ENCODE measurements at places on chromosomes 11 and 22. TPM values are rescaled to one million over a fixed set of nuclear protein-coding genes. Genes with fewer than 3 reads are reported as not detected.

- H3K4me3 ChIP-seq = no peak overlapping the region
- no peaks in the 10 kb centered on the region for H3K4me1 ChIP-seq
- DNase-seq = no peak
- no peaks in the 10 kb centered on the region for H3K36me3 ChIP-seq
These were observed 60.7 kb downstream of the STK33 start for GRCh38 chr11:8533332-8533731.

DNA sequence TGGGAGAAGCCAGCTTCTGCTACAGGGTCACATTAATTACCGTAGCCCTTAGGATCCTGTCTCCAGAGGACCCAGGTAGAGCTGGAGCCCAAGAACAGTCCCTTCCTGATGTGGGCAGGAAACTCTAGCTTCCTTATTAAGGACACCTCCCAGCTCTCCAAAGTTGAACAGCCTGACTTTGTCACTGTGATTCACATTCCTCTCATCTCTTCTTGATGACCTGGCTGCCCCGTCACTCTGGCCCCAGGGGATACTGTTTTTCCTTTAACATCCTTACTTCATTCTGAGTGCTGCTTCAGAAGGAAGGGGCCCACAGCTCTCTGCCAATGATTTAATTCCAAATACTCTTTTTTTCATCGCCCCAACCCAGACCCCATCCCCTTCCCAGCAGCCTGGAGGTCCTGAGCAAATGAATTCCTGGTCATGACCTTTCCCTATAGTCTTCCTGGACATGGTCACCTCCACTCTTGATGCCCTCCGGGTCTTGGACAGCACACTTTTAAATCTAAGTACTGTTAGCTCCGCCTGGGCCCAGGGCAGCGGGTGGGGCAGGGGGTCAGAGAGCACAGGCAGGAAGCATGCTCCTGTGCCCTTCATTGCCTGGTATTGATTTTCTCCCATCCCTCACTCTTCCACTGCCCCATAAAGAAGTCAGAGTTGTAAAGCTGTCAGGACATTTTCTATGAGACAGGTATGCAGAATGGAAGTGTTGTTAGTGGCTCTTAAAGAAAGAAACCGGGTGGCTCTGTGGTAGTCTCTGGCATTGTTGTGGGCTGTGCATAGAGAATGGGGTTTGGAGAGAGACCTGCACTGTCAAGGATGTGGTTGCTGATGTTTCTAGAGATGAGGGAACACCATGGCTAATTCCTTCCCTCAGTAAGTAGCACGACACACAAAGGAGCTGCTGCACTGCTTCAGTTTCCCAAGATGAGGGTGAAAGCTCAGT is 22.3 kb upstream of the SPON1 start:
- no peaks in the 10 kb centered on the region for H3K27me3 ChIP-seq
- no peak for DNase-seq
- no peak overlapping the region for H3K27ac ChIP-seq
- H3K4me1 ChIP-seq = no peaks in the 10 kb centered on the region
- no peaks in the 10 kb centered on the region for H3K36me3 ChIP-seq

- no peak for DNase-seq
- no peak overlapping the region for H3K4me3 ChIP-seq
- H3K36me3 ChIP-seq = no peaks in the 10 kb centered on the region
- no peaks in the 10 kb centered on the region for H3K4me1 ChIP-seq
These were observed 120.6 kb upstream of the LMO1 start for GRCh38 chr11:8384199-8384821.

DNA sequence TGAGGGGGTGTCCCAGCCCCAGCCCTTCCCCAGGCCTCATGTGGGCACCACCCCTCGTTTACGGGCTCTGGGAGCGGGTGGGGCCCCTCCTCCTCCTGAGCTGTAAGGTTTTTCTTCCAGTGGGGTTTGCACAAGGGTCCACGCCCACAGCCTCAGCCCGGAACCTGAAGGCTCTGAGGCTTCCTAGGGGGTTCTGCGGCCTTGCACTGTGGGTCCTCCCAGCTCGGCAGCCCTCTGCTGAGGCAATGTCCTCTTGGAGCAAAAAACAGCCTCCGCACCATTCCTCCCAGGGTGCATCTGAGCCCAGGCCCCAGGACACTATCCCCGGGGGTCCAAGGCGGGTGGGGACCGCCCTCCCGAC is 14.1 kb downstream of the H19 start:
- no peaks in the 10 kb centered on the region for H3K27me3 ChIP-seq
- DNase-seq = no peak
- H3K27ac ChIP-seq = no peak overlapping the region
- H3K4me3 ChIP-seq = no peak overlapping the region

DBX1 gene
- total RNA-seq = not detected

Data from colonic mucosa (tissue), 4 donors.